ENCODE measurements at places on chromosomes 12 and 14. TPM values are rescaled to one million over a fixed set of nuclear protein-coding genes. Genes with fewer than 3 reads are reported as not detected.
A peak's percentile ranks its signal among the peaks of the same experiment; 100 is the strongest.

Gene ESRRB
- 0.30 TPM for total RNA-seq

DNA sequence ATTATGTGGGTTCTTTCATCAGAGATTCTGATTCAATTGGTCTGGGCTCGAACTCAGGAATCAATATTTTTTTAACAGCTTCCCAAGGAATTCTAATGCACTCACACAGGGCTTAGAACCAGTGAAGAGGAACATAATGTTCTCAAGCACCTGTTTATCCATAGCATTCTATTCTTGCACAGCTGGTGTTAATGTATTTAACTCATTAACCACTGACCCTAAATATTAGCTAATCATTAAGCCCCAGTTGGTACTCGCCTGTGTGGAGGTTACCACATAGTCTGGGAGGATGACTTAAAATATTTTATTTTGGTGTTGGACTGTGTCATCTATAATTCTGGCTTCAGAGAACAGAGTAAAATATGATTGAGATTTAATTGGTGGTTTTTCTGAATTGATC is 45.3 kb downstream of the LRP6 start:
- no peaks in the 10 kb centered on the region for H3K36me3 ChIP-seq
- H3K4me1 ChIP-seq, result peaks cover 9% of the 10 kb centered on the region
- no peak overlapping the region for H3K4me3 ChIP-seq
- no peak overlapping the region for H3K27ac ChIP-seq

DNA sequence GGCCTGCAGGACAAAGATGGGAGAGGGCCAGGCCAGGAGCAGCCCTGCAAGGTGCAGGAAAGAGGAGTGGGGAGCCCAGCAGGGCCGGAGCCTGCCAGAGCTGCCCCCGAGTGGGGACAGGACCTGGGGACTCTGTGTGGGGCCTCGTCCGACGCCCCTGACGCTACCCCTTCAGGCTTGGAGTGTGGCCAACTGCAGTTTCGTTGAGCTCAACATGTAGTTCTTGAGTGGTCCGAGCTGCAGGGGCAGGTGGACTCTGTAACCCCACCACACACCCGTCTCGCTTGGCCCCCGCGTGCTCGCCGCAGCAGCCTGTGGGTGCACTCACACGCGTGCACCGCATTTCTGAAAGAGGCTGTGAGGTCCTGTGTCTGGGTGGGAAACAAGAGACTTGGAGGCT is 2.0 kb downstream of the ASPG start:
- H3K4me3 ChIP-seq, result no peak overlapping the region
- peaks cover 4% of the 10 kb centered on the region for H3K27me3 ChIP-seq
- H3K36me3 ChIP-seq, result no peaks in the 10 kb centered on the region
- no peak for ATAC-seq
- no peak overlapping the region for H3K27ac ChIP-seq
- no peaks in the 10 kb centered on the region for H3K4me1 ChIP-seq

DNA sequence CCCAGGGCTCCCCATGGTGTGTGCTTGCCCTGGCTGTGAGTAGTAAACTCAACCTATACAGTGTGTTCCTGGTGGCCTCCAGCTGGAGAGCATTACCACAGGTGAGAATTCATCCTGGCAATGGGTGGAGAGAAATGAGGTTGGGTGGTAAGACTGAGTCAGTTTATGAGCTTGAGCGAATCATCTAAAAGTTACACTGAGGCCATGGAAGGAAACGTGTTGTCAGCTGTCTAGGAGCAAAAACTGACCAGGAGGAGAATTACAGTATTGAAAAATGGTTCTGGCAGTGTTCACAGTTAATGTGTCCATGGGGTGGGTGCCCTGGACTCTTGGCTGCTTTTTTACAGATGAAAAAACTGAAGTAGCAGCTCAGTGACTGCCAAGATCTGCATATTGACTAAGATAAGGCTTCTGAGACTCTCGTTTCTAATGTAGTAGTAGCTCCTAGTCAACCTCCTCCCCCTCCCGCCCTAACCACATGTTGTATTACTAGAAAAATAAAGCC is 202.0 kb upstream of the AMIGO2 start:
- no peaks in the 10 kb centered on the region for H3K27me3 ChIP-seq
- no peaks in the 10 kb centered on the region for H3K36me3 ChIP-seq
- peaks cover 19% of the 10 kb centered on the region for H3K4me1 ChIP-seq
- H3K4me3 ChIP-seq, result peak overlapping the region; percentile 41

DNA sequence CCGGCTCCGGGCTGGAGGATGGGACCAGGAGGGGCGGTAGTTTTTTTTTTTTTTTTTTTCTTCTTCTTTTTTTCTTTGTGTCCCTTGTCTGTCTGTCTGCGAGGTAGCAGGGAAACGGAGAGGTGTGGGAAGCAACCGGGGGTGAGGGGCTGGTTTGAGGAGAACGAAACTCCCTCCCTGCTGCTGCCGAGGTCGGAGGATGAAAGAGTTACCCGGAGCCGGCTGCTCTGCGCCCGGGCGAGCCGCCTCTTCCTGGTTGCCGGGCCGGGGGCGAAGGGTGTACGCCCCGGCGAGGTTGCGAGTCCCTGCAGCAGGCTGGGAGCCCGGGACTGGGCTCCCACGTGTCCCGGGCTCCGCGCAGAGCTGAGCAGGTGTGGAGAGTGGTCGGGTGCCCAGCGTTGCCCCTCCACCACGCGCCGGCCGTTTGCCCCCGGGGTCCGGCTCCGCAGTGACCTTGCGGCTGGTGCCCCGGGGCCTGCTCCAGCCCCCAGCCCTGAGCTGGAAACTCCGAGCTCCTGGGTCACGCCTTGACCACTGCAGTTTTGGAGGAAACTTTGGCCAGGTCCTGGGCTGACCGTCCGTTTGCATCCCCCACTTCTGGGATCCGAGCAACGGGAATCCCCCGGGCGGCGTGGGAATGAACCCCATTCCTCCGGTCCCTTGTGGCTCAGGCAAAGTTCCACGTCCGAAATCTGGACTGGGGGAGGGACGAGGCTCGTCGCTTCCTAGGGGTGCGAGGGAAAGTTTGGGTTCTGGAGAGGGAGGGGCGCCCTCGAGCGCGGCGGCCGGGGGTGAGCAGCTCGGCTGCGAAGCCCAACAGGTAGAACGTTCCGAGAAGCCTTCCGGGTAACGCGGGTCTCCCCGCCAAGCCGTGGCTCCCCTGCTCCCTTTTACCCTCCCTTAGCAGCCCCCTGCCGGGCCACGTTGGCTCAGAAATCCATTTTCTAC is 1.3 kb downstream of the CHST11 start:
- H3K4me3 ChIP-seq, result peak overlapping the region; percentile 93
- H3K27me3 ChIP-seq, result no peaks in the 10 kb centered on the region
- H3K4me1 ChIP-seq, result peaks cover 24% of the 10 kb centered on the region
- ATAC-seq, result peak; percentile 42

Data from activated T-helper 17 cell treated with anti-CD3 and anti-CD28 coated beads, Interleukin-2, amount 50 U/mL, for 72 hours (primary cell).